ENCODE measurements at places on chromosomes 1 and 21.

GRCh38 chr1:185857442-185857841 lies 123.3 kb downstream of the HMCN1 start:
- DNase-seq: peak; percentile 52

GRCh38 chr1:32713081-32713480 lies 10.5 kb upstream of the SYNC start:
- DNase-seq: no peak

DNA sequence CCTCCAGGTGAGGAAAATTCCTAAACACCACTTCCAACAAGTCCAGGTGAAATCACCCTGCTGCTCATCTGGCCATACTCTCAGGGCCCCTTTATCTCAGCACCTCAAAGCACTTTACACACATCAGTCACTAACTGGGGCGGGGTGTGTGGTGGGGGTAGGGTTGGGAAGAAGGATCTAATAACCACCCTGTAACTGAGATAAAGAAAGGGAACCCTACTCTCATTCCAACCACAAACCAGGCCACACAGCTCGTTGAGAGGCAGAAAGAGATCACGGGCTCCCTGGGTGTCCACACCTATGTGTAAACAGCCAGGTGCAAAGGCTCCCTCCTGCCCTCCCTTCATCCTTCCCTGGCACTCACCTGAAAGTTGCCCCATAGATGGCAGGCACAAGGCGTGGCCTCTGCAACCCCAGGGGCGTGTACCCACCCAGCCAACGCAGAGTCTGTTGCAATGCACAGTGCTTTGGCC lies 20.4 kb downstream of the GPR161 start:
- DNase-seq: no peak

DNA sequence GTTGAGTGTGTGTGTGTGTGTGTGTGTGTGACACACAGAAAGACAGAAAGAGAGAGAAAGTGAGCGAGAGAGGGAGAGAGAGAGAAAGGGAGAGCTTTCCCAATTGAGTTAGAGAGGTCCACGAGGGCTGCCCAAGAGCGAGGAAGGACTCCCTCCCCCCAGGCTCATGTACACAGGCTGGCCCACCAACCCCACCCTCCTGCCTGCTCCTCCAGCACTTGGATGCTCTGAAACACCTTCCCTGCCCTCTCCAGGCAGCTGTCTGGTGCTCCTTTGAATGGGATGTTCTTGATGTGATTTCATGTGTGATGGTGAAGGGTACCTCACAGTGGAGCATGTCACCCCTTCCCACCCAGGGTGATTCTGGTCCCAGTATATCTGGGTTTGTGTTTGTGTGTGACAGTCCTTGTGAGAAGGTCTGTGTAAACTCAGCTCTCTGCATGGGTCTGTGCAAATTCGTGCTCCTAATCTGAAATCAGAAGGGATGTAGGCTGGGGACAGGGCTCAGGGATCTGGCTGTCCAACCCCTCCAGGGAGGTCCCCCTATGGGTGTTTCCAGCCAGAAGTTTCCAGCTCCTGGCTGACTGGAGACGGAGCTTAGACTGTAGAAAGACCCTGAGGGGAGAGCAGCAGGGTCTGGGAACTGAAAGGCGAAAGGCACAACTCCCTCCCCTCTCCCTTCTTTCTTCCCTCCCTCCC lies 6.8 kb upstream of the PEAR1 start:
- no peak for DNase-seq

GRCh38 chr1:174023440-174023839 lies 1.3 kb upstream of the RC3H1 start:
- DNase-seq: peak; percentile 48

DNA sequence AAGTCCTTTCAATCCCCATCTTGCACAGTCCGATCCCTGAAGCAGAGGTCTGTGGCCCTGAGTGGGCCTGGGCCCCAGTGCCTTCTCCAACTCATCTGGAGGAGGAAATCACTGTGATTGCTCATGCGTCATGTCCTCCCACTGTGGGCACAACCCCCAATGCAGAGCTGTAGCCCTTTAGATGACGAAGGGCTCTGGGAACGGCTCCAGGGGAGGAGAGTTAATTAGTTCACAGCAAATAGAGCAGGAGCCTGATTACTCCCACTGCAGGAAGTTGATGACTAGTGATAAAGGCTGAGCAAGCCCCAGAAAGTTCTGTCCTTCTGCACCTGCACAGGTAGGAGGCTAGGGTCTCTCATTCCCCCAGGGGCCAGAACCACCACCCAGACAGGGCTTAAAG lies 111.5 kb downstream of the CCDC185 start:
- DNase-seq: no peak

- no peak for DNase-seq
These were observed 63.1 kb downstream of the NIBAN1 start for GRCh38 chr1:184911103-184911745.

DNA sequence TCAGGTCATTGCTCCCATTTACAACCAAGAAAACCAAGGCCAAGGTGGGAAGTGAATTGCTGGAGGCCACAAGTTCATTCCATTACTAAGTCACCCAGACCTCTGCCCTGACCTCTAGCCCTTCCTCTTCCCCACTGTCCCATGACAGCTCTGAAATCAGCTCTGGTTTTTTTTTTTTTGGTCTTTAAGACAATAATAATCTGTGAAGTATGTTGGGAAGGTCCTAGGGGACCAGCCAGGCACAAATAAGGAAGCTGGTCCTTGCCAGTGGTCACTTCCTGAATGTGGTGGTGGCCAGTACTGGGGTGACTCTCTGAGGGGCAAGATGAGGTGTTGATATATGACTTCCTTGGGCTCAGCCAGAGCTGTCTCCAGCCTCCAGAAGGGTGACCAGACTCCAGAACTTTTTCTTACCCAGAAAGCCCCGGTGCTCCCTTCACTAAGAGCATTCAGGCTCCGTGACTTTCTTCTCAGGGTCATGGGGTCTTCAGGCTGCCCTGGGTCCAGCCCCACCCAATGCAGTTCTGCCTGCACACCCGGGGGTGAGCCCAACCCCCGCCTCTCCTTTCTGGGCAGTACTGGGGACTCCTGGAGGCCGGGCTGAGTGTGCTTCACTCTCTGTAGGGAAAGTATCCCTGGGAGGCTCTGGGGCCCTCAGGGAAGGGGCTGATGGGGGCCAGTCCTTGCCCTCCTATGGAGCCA lies 159.6 kb downstream of the PTPRU start:
- DNase-seq: no peak

DNA sequence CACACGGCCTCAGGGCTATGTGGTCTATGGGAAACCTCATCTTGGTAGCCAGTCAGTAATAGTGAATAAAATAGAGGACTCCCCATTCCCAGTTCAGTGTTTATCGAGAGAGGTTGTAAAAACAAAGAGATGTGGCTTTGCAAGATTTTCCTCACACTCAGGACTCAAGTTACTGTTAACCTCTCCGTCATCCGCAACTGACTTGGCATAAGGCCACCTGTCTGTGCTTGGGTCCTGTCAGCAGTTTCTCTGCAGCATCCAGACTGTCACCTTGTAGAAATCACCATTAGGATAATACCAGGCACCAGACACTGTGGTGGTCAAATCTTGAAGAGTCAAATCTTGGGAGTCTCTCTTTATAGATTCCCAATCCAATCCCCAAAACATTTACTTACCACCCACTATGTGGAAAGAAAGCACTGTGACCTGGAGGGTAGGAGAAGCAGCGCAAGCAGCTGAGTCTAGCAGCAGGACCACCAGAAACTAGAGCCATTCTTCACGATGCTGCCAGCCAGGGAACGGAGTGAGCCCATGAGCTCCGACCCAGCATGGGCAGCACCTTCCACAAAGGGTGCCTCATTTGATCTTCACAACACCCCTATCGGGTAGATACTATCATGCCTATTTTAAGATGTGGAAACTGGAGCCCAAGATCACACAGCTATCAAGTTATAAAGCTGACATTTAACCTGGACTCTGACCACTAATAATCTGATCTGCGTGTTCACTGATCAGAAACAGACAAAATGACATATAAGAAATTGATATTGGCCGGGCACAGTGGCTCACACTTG lies 5.6 kb upstream of the GPR25 start:
- DNase-seq: no peak

- no peak for DNase-seq
These were observed 75.4 kb downstream of the DPT start for GRCh38 chr1:168653567-168653966.

DNA sequence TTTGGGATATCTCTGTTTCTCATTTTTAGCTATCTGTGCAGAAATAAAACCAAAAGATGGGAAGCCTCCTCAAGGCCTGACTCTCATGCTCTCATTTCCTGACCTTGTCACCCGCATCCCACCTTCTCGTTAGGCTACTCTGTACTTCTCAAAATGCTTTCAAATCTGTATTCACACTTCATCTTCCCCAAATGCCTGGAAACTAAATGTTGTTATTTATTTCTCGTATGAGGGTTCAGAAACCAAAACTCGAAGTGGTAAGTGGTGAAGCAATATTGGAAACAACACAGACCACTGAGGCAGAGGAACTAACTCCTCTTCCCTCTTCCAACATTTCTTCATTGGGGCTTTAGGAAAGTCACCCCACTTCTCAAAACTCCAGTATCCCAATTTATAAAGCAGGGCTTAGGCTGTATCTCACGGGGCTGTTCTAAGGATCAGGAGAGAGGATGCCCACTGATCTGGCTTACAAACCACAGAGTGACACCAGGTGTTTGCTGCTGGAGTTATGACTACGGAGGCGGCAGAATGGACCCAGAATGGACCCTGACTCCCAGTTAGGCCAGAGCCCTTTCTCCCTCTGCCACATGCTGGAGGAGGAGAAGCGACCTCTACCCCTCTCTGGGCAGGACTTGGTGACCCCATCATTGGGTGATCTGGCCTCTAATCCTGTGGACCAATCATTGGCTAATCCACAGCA lies 3.5 kb downstream of the SLAMF7 start:
- DNase-seq: no peak

DNA sequence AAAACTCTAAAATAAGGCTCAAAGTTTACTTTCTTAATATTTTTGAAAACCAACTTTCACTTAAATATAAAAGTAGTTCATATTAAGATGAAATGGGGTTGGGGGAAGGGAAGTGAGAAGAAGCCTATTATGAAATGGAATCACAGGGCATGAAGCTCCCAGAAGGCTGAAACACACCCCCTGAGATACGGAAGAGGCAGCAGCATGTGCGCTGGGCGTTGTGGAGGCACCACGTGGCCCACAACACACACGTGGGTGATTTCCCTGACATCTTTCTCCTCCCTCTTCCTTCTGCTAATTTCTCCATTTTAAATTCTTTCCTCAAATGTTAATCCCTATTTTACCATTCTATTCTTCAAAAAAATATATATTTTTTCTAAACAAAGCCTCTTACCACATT lies 35.6 kb upstream of the SEC16B start:
- no peak for DNase-seq

- DNase-seq: no peak
These were observed 4.7 kb downstream of the FOXO6 start for GRCh38 chr1:41365772-41366454.

GRCh38 chr1:41917076-41917475 lies 1.6 kb downstream of the HIVEP3 start:
- no peak for DNase-seq

DNA sequence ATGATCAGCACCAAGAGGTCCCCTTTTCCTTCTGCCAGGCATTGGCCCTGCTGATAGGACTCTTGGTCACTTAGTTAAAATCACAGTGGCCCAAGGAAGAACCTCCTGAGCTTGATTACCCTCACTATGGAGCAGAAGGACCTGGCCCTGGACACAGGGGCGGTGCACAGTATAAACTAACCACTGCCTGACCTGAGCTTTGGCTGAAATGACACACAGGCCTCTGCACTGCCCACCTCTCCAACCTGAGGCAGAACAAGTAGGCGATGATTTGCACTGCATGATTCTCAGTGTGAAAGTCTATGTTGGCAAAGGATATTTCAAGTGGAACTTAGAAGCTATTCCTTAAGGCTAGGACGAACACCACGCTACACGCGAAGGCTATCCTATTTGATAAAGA lies 48.5 kb downstream of the CAPN2 start:
- DNase-seq: no peak
